Caco-2 (cell line): ENCODE measurements at places on chromosomes 6 and 20.
A peak's percentile ranks its signal among the peaks of the same experiment; 100 is the strongest.

DNA sequence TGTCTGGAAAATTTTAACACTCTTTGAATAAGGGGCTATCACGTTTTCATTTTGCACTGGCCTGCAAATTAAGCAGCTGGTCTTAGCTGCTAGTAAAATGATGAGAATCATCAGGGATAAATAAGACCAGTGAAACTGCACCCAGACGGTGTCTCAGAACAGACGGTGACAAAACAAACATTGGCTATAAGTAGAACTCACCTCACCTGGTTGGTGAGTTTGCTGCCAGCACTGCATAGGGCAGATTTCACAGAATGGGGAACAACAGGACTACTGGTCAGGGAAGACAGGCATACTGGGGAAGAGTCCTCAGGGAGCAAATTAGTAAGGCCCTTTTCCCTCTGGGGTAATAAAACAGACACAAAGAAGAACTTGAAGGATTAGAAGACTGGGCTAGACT, 175.9 kb upstream of the CITED2 start:
- DNase-seq, result no peak

- DNase-seq, result no peak
These were observed 2.5 kb upstream of the SPATS1 start for GRCh38 chr6:44339763-44340625.

- no peak for DNase-seq
These were observed 301.8 kb downstream of the FOXC1 start for GRCh38 chr6:1911474-1911873.

DNA sequence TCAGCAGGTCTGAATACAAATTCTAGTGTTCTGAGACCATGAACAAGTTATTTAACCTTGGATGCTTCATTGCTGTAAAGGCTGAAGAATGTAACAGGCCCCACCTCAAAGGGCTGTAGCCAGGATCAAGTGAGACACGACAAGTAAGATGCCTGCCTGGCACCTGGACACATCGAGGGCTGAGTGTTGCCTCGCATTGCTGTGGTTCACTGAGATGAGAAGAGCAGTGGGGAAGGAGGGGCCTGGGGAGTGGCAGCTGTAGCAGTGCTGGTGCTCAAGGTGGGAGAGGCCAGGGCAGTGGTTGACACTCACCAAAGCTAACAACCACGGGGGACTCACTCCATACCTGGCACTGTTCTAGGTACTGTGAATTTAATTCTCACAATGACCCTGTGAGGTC, 187.8 kb downstream of the KIF16B start:
- no peak for DNase-seq

DNA sequence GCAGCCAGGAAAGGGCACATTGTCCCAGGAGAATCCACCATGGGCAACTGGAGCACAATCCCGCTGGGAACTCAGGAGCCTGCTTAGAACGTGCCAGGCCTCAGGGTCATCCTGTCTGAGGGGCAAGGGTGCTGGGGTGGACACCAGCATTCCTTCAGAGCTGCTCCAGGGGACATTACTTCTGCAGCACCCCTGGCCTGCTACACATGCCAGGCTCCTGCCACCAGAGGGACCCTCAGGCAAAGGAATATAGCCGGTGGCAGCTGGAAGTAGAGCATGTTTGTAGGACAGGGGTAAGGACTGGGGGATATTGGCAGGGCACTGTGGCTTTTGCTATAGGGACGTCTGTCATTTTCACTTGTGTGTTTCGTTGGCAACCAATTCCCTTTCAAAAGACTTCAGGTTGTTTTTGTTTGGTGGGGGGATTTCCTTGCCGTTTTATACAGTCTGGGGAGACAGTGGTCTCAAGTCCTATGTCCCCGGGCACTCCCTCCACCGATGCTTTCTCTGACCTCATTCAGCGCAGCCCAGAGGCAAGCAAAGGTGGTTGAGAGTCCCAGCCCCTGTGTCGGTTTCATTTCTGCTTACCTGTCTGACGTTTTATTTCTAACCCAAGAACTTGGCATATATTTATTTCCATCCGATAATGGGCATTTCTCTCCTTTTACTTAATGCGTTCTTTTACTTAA, 130.8 kb downstream of the JPH2 start:
- DNase-seq, result peak; percentile 74

GRCh38 chr20:33902011-33902410, 90.9 kb downstream of the CHMP4B start:
- DNase-seq, result no peak

GRCh38 chr6:15263780-15264374, 18.0 kb downstream of the JARID2 start:
- DNase-seq, result no peak

DNA sequence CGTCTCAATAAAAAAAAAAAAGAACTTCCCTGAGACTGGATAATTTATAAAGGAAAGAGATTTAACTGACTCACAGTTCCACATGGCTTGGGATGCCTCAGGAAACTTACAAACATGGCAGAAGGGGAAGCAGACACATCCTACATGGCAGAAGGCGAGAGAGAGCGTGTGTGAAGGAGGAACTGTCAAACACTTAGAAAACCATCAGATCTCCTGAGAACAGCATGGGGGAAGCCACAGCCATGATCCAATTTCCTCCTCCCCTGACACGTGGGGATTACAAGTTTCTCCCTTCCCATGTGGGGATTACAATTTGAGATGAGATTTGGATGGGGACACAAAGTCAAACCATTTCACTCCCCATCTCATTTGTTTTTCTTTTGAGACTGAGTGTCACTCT, 46.6 kb upstream of the TFAP2C start:
- DNase-seq, result no peak

DNA sequence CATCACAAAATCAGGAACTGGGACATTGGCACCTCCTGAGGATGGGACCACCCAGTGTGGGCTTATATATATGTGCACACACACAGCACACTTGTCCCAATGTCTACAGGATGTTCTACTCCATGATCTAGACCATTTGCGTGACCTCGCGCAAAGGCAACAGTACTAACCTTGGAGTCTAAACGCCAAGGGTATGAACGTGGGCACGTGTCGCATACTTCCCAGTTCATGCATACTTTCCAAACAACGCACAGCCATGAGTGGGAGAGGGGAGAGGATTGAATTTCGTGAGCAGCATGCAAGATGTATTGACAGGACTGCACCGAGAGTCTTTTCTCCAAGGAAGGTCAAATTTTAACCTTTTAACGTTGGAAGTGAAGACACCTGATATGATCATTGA, 214.2 kb upstream of the QKI start:
- DNase-seq, result no peak

- DNase-seq, result no peak
These were observed 44.7 kb downstream of the HLA-C start for GRCh38 chr6:31227143-31227542.

DNA sequence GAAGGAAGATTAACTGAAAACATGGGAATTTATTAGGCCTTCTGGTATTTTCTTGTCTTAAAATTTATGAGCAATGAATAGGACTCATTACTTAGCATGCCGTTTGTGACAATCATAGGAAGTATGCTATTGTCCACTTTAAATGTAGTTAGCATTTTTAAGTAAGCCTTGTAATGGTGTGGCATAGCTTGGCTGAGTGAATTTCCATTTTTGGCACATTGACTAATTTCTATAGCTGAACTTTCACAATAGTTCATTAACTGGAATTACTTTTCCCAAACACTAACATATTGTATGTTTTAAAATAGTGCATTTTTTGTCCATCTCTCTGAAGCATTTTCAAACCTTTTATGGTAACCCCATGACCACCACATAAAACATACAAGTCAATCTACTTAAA, 15.7 kb downstream of the RSPO3 start:
- DNase-seq, result no peak

DNA sequence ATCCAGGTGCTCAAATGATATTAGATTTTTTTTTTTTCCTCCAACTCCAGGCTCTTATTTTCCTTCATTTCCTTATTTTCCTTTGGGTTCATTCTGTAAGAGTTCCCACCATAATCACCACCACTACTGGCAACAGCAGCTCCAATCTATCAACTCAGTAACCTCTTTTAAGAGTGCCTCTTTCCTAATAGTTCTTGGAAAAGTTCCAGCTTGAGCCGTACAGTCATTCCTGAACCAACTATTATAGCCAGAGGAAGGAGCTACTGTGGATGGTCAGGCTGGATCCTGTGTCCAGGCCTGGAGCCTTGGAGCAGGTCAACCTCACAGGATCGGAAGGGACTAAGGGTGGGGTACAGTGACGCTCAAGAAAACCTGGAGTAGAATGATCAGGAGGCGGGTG, 4.2 kb upstream of the ANGPT4 start:
- no peak for DNase-seq

GRCh38 chr6:158131926-158132325, 36.1 kb downstream of the SERAC1 start:
- DNase-seq, result peak; percentile 37
